ENCODE measurements at places on chromosomes 4 and X.

DNA sequence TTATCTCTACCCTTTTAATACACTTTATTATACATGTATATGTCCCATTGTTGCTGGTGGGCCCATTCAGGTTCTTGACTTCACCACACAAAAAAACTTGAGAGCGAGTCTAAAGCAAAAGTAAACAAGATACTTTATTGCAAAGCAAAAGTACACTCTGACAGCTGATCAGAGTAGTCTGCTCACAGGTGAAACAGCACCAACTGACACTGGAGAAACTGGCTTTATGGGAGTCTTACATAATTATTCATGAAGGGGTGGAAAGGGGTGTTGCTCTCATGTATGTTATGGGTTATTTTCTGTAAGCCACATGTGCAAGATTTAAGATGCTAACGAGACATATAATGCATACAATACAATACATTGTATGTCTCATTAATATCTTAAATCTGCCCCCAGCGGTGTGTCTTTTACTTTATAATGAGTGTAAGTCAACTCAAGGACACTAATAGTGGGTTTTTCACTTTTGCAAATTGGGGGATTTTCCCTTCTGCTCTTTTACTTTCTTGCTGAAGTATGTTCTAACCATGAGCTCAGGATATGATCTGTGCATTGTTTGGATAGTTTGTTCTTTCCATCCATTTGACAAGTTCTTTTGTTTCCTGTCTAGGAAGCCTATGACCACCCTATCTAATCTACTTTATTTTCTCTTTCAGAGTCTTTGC is 256.1 kb upstream of the ITM2A start:
- no peak for DNase-seq

- DNase-seq, result no peak
Observed at GRCh38 chr4:7073526-7074390, 5.9 kb upstream of the GRPEL1 start.

- no peak for DNase-seq
Observed at GRCh38 chr4:54100595-54101189, 729 bp downstream of the GSX2 start.

- no peak for DNase-seq
Observed at GRCh38 chrX:30170900-30171299, 44.5 kb upstream of the MAGEB2 start.

GRCh38 chr4:37540486-37540885 is 145.7 kb downstream of the RELL1 start:
- no peak for DNase-seq

- DNase-seq, result no peak
Observed at GRCh38 chrX:134931550-134931949, 59.2 kb upstream of the SMIM10 start.

GRCh38 chr4:124593494-124593893 is 119.0 kb downstream of the ANKRD50 start:
- DNase-seq, result no peak

DNA sequence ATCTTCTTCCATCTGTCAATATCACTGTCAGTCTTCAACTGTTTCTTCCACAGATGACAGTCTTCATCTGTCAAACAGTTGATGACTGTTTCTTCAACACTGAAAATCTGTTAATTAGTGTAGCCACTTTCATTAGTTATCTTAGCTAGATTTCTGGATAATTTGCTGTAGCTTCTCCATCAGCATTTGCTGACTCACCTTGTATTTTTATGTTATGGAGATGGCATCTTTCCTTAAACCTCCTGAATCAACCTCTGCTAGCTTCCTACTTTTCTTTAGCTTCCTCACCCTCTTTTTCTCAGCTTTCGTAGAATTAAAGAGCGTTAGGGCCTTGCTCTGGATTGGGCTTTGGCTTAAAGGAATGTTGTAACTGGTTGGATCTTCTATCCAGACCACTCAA is 25.1 kb downstream of the USP53 start:
- no peak for DNase-seq

GRCh38 chr4:112036886-112037285 is 108.4 kb upstream of the FAM241A start:
- DNase-seq, result no peak

All from smooth muscle cell of the brain vasculature (primary cell).